ENCODE measurements at places on chromosomes 13 and 19.

DNA sequence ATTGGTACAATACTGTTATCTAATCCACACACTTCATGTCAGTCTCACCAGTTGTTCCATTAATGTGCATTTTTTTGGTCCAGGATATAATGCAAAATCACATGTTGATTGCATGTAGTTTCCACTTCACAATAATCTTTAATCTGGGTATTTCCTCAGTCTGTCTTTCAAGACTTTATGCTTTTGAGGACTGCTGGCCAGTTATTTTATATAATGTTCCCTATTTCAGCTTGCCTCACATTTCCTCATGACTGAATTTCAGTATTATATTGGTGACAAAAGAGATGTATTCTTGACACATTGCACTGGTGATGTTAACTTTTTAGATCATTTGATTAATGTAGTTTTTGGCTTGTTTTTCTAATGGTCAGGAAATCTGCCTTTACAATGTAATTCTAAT is 368.3 kb downstream of the IRS2 start:
- no peak for DNase-seq

DNA sequence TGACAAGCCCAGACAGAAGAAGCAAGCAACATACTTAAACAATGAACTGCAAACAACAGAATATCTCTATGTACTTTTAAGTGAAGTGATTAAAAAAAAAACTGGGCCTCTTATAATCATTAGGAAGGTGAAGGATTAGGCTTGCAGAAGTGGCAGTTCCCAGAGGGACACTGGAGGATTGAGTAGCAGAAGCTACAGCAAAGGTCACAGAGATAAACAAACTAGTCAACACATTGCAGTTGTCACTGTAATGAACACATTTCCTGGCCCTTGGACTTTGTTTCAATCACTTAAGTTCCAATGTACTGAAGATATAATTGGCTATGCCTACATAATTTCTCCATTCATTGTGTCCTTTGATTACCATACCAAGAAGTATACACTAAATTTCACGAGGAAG is 1498.8 kb downstream of the SLITRK5 start:
- no peak for DNase-seq

- DNase-seq: no peak
These were observed 68.8 kb downstream of the COL4A1 start for GRCh38 chr13:110237875-110238817.

GRCh38 chr13:59088716-59089115 is 1075.0 kb downstream of the DIAPH3 start:
- no peak for DNase-seq

- DNase-seq: no peak
These were observed 24.3 kb downstream of the AMER2 start for GRCh38 chr13:25147638-25148401.

DNA sequence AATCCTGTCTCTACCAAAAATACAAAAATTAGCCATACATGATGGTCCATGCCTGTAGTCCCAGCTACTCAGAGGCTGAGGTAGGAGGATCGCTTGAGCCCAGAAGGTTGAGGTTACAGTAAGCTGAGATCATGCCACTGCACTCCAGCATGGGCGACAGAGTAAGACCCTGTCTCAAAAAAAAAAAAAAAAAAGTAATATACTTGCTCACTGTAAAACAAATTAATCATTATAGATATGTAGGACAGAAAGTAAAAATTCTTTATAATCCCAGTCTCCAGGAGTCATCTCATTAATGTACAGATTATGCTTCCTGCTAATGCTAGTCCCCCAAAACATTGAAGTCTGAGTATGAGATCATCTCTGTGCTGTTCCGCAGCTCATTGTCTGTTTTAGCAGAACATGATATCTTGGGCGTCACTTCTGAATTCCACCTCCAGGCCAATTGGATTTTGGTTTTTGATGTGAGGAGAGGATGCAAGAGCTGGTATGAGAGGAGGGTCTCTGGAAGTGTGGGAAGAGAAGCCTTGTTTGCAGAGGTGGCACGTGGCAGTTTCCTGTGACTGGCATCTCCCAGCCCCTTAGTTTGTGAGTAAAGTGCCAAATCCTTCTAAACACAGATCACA is 75.4 kb upstream of the NPAS1 start:
- DNase-seq: no peak

- DNase-seq: no peak
These were observed 5.4 kb downstream of the KANK2 start for GRCh38 chr19:11191934-11192333.

GRCh38 chr13:108361769-108362168 is 92.3 kb downstream of the TNFSF13B start:
- DNase-seq: no peak

- no peak for DNase-seq
These were observed 67.1 kb downstream of the STARD13 start for GRCh38 chr13:33218426-33218825.

DNA sequence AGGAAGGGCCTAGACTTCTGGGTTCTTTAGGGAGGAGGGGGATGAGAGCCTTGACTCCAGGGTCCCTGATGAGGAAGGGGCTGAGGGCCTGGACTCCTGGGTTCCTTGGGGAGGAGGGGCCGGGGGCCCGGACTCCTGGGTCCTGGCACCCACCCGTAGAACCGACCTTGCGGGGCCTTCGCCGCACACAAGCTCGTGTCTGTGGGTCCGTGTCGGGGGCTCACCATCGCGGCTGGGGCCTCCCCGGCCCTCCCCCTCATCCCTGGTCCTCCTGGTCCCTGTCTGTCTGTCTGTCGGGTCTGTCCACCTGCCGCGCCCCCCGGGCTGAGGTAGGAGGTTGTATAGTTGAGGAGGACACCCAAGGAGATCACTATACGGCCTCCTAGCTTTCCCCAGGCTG is 662 bp upstream of the SPACA6 start:
- DNase-seq: no peak

GRCh38 chr13:110685305-110686020 is 20.5 kb downstream of the CARS2 start:
- no peak for DNase-seq

GRCh38 chr19:30812099-30812678 is 440.0 kb downstream of the ZNF536 start:
- no peak for DNase-seq

DNA sequence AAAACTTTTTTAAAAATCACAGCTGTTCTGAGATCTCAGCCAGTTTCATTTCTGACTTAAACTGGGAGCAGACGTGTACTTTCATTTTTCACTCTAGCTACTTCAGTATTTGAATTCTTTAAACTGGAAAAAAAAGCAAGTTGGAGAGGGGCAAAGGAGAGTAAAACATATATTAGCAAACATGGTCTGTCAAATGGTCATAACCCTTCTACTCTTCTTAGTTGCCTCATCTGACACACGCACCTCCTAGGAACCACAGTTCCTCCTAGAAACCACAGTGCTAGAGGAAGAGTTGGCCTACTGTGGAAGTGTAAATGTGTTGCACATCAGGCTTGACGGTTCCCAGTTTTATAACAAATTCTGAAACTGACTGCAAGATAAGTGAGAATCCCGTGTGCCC is 47.2 kb downstream of the TM9SF2 start:
- no peak for DNase-seq

DNA sequence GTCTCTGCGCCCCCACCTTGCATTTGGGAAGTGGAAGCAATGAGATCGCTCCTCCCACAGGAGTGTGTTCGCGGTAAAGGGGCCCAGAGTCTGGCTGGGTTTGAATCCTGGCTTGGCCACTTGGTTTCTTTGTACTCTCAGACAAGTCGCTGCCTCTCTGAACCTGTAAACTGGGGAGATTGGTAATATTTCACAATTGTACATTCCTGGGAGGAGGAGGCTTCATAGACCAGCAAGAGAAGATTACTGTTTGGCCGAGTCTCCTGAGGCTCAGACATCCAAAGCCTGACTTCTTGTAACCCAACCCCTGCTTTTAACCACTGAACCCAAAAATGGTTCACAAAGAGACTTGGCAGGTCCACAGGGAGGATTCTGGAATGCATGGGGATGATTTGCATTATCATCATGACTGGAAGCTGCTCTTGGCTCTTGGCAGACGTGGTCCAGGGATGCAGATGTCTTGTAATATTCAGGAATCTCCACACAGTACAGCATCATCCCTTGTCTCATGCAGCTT is 13.6 kb upstream of the STRN4 start:
- no peak for DNase-seq

DNA sequence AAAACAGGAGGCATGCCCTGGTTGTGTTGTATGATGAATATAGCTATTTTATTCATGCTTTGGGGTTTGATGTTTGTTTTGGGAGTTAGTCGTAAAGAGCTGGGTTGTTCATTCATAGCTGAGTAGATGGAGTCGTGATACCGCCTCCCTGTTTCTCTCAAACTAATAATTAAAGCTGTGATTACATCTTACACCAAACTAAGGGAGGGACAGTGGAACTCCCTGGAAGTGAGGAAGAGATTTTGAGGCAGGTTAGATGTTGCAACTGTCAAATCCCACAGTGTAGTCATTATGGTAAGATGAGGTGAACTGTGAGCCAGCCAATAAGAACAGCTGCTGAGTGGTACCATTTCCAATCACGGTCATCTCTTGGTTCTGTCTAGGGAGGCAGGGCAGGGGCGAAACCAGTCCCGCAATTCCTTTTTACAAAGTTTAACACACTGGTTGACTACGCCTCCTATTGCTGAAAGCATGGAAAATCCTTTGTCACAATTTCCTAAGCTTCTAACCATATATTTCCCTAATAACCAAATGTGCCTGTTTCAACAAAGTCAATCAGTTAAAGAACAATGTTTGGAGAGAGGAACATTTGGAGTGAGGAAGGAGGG is 207.6 kb upstream of the SERP2 start:
- no peak for DNase-seq

DNA sequence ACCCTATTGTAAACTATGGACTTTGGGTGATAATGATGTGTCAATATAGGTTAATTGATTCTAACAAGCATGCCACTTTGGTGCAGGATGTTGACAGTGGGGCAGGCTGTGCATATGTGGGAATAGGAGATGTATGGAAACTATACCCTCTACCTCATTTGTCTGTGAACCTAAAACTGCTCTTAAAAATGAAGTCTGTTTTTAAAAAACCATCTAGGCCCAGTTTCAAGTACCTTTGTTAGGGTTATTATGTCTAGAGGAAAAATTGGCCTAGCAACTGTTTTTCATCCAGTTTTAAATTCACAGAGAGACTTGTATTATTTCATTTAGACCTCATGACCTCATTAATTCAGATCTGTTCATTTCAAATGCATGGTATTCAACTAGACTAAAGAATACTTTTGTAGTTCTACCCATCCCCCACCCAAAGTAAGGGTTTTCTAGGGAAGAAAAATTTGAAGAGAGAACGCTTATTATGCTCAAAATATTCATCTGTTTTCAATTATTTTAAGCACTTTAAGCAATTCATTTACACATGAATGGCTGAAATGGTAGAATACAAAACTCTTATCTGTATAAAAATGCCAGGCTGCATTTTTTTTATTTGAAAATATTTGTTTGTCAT is 1781.9 kb upstream of the MIR17HG start:
- no peak for DNase-seq

DNA sequence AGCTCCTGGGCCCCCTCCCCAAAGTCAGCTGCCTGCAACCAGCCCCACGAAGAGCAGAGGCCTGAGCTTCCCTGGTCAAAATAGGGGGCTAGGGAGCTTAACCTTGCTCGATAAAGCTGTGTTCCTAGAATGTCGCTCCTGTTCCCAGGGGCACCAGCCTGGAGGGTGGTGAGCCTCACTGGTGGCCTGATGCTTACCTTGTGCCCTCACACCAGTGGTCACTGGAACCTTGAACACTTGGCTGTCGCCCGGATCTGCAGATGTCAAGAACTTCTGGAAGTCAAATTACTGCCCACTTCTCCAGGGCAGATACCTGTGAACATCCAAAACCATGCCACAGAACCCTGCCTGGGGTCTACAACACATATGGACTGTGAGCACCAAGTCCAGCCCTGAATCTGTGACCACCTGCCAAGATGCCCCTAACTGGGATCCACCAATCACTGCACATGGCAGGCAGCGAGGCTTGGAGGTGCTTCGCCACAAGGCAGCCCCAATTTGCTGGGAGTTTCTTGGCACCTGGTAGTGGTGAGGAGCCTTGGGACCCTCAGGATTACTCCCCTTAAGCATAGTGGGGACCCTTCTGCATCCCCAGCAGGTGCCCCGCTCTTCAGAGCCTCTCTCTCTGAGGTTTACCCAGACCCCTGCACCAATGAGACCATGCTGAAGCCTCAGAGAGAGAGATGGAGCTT is 4.7 kb upstream of the CEACAM5 start:
- DNase-seq: no peak

DNA sequence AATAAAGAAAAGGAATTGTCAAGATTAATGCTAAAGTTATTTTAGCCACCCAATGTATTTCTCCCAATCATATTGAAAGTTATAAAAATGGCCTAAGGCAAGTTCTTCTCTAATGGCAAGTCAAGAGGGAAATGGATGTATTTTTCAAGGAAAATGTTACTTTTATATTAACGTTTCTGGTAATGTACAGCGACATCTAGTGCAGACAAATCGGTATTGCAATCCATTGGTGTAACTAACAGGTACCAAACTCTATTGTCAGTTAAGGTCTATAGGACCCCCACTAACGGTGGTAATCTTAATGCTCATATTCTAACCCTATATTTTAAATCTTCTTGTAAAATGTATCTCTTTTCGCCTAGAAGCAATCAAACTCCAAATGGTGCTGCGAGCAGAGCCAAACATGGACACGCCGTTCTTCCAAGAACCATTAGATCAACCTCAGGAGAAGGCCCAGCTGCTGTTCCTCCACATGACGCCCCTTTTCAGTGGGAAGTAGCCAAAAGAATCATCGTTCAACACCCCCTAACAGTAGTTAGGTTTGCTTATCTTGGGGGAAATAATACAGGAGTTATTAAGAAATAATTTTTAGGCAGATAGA is 98.5 kb upstream of the PABPC3 start:
- no peak for DNase-seq

DNA sequence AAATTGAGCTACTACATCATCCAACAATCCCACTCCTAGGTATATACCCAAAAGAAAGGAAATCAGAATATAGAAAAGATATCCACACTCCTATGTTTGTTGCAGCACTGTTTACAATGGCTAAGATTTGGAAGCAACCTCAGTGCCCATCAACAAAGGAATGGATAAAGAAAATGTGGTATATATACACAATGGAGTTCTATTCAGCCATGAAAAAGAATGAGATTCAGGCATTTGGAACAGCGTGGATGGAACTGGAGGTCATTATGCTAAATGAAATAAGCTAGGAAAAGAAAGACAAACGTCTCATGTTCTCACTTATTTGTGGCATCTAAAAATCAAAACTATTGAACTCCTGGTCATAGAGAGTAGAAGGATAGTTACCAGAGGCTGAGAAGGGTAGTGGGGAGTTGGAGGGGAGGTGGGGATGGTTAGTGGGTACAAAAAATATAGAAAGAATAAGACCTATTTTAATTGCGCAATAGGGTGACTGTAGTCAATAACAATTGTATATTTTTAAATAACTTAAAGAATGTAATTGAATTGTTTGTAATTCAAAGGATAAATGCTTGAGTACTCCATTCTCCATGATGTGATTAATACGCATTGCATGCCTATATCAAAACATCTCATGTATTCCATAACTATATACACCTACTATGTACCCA is 27.0 kb upstream of the HNRNPA1L2 start:
- no peak for DNase-seq

- no peak for DNase-seq
These were observed 27.1 kb downstream of the SUGP2 start for GRCh38 chr19:19006213-19006612.

Measured in activated CD4-positive, alpha-beta T cell treated with anti-CD3 and anti-CD28 coated beads for 4 hours (primary cell).